ENCODE measurements at places on chromosomes 11 and 22.

GRCh38 chr22:27903805-27904473, 15.1 kb downstream of the PITPNB start:
- no peak for DNase-seq

- DNase-seq = peak; percentile 100
These were observed 95.8 kb downstream of the SWAP70 start for GRCh38 chr11:9759519-9760192.

GRCh38 chr11:85281550-85281949, 345.6 kb downstream of the DLG2 start:
- DNase-seq = no peak

GRCh38 chr11:86969258-86969657, 14.1 kb upstream of the FZD4 start:
- DNase-seq = no peak

DNA sequence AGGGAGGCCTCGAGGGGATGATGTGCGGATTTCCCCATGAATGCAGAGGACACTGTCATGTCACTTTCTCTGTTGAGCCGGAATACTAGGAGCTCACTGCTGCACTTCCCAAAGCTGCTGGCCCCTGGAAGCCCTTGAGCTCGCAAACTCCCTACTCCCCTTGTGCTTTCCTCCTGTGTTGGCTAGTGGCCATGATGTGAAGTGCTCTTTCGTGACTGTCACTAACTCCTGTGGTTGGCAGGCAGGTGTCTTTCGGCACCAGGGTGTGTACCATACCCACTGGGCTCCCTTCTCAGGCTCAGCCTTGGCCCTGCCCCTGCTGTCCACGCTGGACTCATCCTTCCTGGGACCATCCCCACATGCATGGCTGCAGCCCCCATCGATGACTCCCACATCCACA, 86.2 kb downstream of the BTBD10 start:
- DNase-seq = no peak

- no peak for DNase-seq
These were observed 14.6 kb downstream of the BBOX1 start for GRCh38 chr11:27055065-27055682.

DNA sequence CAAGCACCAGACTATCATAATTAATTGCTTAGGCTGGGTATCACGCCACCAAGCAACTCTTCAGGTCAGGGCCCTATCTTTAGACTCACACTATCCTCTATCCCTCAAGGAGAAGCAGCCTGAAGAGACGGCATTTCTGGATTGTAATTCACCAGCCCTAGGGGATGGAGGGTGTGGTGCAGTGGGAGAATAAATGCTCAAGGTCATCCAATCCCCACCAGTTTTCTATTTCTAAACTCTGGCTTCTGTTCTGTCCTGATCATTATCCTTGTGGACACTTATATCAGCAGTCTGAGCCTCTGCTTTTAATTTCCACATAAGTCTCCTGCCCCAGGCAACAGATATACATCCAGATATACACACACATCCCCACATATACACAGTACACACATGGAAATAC, 13.1 kb upstream of the SIK2 start:
- DNase-seq = no peak

DNA sequence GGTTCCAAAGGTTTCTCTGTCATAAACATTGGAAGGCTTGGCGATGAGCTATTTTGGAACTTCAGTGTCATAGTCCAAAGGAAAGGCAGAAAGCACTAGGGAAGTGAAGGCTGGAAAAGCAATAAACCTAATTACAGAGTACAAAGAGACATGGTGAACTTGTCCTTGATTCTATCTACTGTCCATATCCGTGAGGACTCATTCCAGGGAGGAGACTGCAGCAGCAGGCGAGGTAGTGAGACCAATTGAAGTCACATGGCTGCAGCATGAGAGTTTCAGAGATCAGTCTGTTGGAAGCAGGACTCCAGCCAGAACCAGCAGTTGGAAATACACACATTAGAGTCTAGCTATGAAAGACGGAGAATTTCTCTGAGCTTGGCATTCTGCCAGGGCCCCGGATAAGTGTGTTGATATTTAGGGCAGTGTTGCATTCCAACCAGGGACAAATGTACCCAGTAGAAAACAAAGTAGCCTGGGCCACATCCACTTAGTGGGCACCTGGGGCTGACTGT, 54.1 kb upstream of the ARHGAP42 start:
- DNase-seq = peak; percentile 11

- DNase-seq = peak; percentile 40
These were observed 194.5 kb downstream of the SNX19 start for GRCh38 chr11:130721736-130722135.

GRCh38 chr11:68010090-68011041, at the start of gene ALDH3B1:
TSS of gene ALDH3B1 (plus strand) at chr11:68010327. CDS start at chr11:68015298, 4,971 bp downstream.
- peak; percentile 94 for DNase-seq

DNA sequence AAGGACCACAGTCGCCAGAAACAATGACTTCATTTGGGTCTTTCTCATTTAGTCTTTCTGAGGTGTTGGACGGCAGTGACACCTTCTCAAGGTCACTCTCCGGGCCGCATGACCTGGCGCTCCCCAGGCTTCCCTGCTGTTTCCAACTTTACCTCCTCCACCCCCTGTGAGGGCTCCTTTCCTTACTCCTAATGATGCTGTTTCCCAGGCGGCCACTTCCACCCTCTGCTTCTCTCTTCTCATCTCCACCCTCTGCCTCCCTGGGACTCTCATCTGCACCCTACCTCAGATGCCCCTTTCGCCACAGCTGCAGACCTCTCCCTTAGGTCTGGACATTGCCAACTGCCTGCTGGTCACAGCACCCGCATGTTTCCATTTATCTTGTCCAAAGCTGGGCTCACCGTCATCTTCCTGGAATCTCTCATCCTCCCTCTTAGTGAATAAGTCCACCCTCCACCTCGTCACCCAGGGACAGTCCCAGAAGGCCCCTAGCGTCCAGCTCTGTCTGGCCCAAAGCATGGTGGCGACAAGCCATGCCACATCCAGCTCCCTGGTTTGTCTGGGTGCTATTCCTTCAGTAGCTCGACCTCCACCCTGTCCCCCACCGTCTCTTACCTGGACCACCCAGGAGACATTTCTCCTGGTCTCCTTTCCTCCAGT, 113.8 kb downstream of the BUD13 start:
- no peak for DNase-seq

GRCh38 chr11:114059278-114059983, at the start of gene ZBTB16:
TSS of gene ZBTB16 (plus strand) at chr11:114059711. CDS start at chr11:114063301, 3,590 bp downstream.
- no peak for DNase-seq

Measured in EL (cell line).